Chondrocyte (in vitro differentiated cells): ENCODE measurements at places on chromosomes 16 and 17. TPM values are rescaled to one million over a fixed set of nuclear protein-coding genes. Genes with fewer than 3 reads are reported as not detected.

The KRTAP16-1 gene
- total RNA-seq, result not detected in 3 replicates

The SCN4A gene
- not detected in 3 replicates for total RNA-seq

DNA sequence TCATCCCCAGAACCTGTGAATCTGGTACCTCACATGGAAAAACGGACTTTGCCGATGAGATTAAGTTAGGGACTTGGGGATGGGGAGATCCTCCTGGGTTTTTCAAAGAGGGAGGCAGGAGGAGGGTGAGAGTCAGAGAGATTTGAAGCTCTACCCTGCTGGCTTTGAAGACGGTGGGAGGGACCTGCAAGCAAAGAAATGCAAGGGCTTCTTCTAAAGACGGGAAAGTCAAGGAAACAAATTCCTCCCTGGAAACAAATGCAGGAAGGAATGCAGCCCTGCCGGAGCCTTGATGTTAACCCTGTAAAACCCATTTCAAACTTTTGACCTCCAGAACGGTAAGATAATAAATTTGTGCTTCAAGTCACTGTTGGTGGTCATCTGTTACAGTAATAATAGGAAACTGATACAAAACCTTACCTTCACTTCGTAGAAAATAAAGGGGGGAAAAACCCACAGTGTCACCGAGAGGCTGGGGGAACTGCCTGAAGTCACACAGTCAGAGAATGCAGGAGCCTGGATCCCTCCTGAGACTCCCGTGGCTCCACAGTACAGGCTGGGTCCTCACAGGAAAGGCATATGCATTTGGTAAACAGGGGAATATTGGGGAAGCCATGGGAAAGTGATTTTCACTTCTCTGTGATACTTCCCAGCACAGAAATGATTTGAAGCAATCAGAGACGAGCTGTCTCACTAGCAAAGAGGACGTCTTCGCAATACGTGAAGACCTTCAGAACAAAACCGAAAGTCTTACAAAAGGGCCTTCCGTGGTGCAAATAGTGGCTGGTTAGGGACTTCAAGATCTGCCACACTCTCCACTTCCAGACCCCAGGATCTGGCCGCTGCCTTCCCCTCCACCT is 58.9 kb upstream of the CLEC3A start:
- H3K27ac ChIP-seq, result no peak overlapping the region
- peaks cover 23% of the 10 kb centered on the region for H3K27me3 ChIP-seq
- no peaks in the 10 kb centered on the region for H3K4me1 ChIP-seq
- DNase-seq, result no peak

The NTN3 gene
- total RNA-seq, result 1.5 to 2.1 TPM (median 1.8 TPM) in 3 replicates

- peaks cover 40% of the 10 kb centered on the region for H3K4me1 ChIP-seq
- H3K36me3 ChIP-seq, result no peaks in the 10 kb centered on the region
- H3K27ac ChIP-seq, result peak overlapping the region; percentile 94
- DNase-seq, result no peak
Observed at GRCh38 chr17:980406-981291, 1.1 kb upstream of the NXN start.

DNA sequence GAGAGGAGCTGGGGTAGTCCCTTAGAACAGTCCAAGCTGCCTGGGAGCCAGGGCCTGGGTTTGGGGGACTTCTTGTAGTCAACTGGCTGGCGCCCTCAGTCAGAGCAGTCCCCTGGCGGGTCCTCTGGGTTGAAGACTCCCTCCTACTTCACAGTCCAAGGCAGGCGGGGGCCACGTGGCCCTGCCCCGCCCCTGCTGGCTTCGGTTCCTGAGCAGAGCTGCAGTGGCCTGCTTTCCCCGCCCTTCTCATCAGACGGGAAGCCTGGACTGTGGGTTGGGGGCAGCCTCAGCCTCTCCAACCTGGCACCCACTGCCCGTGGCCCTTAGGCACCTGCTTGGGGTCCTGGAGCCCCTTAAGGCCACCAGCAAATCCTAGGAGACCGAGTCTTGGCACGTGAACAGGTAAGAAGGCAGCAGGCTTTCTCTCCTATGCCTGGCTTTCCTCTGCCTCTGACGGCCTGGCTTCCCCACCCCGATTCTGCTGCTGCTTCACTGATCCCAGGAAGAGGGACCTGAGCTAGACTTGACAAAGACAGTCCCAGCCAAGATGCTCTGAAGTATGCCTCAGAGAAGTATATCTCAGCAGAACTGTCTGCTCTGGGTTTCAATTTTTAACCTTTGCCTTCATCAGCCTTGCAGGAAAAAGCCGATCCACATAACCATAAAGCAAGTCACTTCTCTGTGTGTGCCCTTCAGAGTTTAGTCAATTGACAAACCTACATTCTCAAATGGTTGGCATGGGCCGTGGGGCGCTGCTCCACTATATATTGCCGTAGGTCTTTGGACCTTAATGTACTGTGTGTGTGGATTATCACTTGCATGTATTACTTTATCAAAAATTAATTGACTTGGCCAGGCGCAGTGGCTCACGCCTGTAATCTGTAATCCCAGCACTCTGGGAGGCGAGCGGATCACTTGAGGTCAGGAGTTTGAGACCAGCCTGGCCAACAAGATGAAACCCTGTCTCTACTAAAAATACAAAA is 56.3 kb downstream of the SF3B3 start:
- H3K27ac ChIP-seq, result no peak overlapping the region
- H3K36me3 ChIP-seq, result no peaks in the 10 kb centered on the region
- H3K4me1 ChIP-seq, result peaks cover 51% of the 10 kb centered on the region
- H3K27me3 ChIP-seq, result no peaks in the 10 kb centered on the region
- H3K4me3 ChIP-seq, result no peak overlapping the region
